ENCODE measurements at places on chromosomes 3 and 15. TPM values are rescaled to one million over a fixed set of nuclear protein-coding genes. Genes with fewer than 3 reads are reported as not detected.

The TLR9 gene
- total RNA-seq, result not detected

The GNB5 gene
- 54.7 TPM for total RNA-seq

The ROPN1 gene
- total RNA-seq, result not detected

The MYL3 gene
- total RNA-seq, result not detected

The SNX22 gene
- total RNA-seq, result not detected

The PRSS50 gene
- not detected for total RNA-seq

GRCh38 chr3:122493296-122493695, 21.4 kb downstream of the KPNA1 start:
- H3K36me3 ChIP-seq, result peaks cover 55% of the 10 kb centered on the region
- H3K27ac ChIP-seq, result no peak overlapping the region
- DNase-seq, result no peak
- no peak overlapping the region for H3K4me3 ChIP-seq
- H3K27me3 ChIP-seq, result no peaks in the 10 kb centered on the region

DNA sequence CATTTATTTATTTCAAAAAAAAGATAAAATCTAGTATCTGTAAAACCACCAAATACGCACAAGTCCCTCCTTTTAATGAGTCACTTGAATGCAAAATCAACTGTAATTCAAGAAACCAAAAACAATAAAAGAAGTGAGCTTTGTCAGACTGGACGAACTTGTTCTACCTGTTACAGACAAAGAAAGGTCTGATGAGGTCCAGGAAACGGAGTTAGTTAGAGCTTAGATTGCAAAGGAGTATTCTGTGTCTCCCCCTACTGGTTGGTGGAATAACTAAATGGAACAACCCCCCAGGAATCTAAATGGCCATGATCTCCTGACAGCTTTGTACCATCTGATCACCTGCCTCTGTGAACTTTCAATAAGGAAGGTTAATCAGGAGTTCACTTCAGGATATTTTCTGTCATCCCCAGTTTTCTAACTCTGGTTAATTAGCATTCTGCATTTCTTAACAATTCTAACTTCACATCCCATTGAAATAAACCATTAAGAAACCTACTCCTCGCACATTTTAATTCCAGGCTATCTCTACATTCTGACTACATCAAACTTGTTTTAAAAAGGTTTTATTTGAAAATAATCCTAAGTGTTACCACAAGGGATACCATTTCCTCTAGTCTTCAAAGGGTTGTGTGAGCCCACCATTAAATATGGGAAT, 333.0 kb upstream of the SATB1 start:
- no peak overlapping the region for H3K4me3 ChIP-seq
- peaks cover 14% of the 10 kb centered on the region for H3K4me1 ChIP-seq
- no peaks in the 10 kb centered on the region for H3K27me3 ChIP-seq
- peak; percentile 99 for DNase-seq

DNA sequence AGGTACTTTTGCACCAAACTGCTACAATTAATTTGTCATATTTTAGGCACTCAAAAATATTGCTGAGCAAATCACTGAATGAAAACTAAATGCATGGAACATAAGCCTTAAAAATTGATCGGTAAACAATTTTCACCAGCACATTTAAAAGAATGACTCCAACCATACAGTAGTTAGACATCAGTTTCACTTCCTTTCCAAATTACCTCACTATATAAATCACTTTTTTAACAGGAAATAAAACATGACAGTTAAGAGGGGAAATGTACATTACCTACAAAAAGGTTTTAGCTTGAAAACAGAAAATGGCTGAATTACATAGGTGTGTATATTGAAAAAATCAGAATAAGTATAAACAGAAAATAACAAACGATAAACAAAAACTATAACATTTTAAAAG, 108.4 kb downstream of the SERPINI1 start:
- H3K27me3 ChIP-seq, result no peaks in the 10 kb centered on the region
- no peak overlapping the region for H3K27ac ChIP-seq
- H3K4me3 ChIP-seq, result no peak overlapping the region
- peaks cover 6% of the 10 kb centered on the region for H3K4me1 ChIP-seq
- no peaks in the 10 kb centered on the region for H3K36me3 ChIP-seq

DNA sequence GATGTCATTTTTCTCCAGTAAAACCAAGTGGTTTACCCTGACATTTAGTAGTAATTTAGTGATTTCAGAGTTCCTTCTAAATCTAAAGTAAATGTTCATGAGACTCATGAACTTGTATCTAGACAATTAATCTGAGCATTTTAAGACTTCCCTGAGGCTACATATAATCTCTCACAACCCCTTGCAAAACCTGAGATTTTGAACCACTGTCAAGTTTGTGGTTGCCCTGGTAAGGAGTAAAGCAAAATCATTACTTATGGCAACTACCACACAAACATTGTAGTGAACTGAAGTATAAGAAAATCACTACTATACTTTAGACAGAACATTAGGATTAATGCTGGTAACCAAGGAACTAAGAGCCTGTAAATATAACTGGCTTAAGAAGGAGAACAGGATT, 370.2 kb downstream of the TIGIT start:
- H3K27ac ChIP-seq, result no peak overlapping the region
- DNase-seq, result no peak
- H3K4me1 ChIP-seq, result no peaks in the 10 kb centered on the region
- no peaks in the 10 kb centered on the region for H3K36me3 ChIP-seq
- no peak overlapping the region for H3K4me3 ChIP-seq
- no peaks in the 10 kb centered on the region for H3K27me3 ChIP-seq

DNA sequence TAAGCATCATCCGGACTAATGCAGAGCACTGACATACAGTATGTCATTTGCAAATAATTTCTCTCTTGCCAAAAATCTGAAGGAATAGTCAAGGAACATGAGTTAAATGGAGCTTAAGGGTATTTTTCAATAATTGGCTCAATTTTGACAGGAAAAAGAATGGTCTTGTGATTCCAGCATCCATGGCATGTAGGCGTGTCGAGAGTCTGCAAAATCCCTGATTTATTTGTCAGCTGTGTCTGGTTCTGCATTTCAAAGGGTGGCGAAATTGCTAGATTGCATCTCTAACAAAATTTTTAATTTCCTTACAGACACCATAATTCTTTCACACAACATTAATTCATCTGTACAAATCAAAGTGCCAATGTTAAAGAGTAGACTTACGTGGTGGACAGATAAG, 65.4 kb upstream of the TBC1D23 start:
- H3K4me1 ChIP-seq, result peaks cover 5% of the 10 kb centered on the region
- no peaks in the 10 kb centered on the region for H3K36me3 ChIP-seq
- DNase-seq, result no peak
- H3K4me3 ChIP-seq, result no peak overlapping the region
- H3K27me3 ChIP-seq, result no peaks in the 10 kb centered on the region

DNA sequence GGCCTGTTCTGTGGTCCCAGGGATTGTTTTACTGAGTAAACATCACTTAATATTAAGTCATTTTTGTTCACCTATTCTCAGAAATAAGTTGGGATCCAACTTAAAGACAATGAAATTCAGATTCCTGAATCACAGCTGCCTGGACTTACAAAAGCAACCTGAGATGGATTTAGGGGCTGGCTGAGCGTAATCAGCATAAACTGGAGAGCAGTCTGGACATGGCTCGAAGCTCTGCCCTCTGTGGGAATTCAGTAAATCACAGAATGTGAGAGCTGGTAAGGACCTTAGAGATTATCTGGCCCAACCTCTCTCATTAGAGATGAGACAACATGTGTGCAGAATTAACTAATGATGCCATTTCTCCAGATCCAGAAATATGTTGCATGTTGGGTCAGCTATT, 23.7 kb downstream of the CCDC80 start:
- no peaks in the 10 kb centered on the region for H3K27me3 ChIP-seq
- no peak overlapping the region for H3K27ac ChIP-seq
- H3K4me1 ChIP-seq, result peaks cover 11% of the 10 kb centered on the region
- no peak for DNase-seq
- H3K36me3 ChIP-seq, result no peaks in the 10 kb centered on the region
